ENCODE measurements at places on chromosomes 6 and 20.
A peak's percentile ranks its signal among the peaks of the same experiment; 100 is the strongest.

DNA sequence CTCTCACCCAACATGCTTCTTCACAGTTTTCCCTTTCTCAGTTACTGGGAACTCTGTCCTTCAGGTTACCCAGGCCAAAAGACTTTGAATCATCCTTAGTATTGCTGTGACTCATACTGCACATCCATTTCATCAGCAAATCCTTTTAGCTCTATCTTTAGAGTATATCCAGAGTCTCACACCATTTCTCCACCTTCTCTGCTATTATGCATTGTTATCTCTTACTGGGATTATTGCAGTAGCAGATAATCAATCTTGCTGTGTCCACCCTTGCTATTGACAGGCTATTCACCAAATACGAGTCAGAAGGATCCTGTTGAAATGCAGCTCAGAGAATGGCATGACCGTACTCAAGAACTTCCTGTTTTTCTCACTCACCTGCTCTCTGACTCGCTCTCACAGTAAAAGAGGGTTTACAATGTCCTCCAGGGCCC lies 57.3 kb downstream of the BCKDHB start:
- no peak for DNase-seq

DNA sequence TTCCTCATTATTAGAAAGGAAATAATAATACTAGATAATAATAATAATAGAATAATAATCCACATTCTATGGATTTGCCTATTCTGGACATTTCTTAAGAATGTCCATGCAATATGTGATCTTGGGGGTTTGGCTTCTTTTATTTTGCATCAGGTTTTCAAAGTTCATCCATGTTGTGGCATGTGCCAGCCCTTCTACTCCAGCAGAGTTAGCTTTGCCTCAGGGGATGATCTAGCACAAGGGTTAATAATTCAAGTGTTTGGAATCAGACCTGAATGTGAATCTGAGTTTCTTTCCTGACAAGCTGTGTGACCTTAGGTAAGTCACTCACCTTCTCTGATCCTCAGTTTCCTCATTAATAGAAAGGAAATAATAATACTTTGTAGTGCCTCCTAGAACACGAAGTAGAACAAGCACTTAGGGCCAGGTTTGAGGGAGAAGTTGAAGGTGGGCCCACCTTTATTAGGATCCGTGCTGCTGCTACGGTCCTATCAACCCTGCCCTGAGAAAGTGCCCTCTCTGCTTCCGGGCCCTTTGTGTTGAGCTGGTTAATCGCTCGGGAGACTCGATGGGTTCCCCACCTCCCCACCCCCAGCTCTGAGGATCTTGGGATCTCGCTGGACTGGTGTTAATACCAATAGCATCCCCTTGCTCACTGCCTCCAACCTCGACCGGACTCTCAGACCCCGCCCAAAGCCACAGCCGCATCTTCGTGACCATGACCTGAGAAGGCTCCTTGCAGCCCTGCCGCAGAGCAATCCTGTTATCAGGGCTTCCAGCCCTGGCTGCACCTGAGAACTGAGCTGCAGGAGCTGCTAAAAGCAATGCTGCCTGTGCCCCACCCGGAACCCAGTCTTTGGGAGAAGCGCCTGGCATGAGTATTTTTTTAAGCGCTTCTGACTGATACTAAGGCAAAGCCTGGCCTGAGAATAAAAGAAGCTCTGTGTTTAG lies 26.9 kb downstream of the RBM38 start:
- no peak for DNase-seq

GRCh38 chr6:118752803-118753202 lies 101.4 kb upstream of the CEP85L start:
- no peak for DNase-seq

- DNase-seq, result peak; percentile 60
Observed at GRCh38 chr20:35305682-35306556, 13.7 kb upstream of the FAM83C start.

- no peak for DNase-seq
Observed at GRCh38 chr6:108108374-108108773, 33.8 kb upstream of the OSTM1 start.

GRCh38 chr20:42968746-42969145 lies 221.0 kb downstream of the PTPRT start:
- DNase-seq, result no peak

- no peak for DNase-seq
Observed at GRCh38 chr6:131758920-131759319, 48.1 kb upstream of the CTAGE9 start.

- no peak for DNase-seq
Observed at GRCh38 chr6:158567152-158567551, 7.3 kb downstream of the TMEM181 start.

DNA sequence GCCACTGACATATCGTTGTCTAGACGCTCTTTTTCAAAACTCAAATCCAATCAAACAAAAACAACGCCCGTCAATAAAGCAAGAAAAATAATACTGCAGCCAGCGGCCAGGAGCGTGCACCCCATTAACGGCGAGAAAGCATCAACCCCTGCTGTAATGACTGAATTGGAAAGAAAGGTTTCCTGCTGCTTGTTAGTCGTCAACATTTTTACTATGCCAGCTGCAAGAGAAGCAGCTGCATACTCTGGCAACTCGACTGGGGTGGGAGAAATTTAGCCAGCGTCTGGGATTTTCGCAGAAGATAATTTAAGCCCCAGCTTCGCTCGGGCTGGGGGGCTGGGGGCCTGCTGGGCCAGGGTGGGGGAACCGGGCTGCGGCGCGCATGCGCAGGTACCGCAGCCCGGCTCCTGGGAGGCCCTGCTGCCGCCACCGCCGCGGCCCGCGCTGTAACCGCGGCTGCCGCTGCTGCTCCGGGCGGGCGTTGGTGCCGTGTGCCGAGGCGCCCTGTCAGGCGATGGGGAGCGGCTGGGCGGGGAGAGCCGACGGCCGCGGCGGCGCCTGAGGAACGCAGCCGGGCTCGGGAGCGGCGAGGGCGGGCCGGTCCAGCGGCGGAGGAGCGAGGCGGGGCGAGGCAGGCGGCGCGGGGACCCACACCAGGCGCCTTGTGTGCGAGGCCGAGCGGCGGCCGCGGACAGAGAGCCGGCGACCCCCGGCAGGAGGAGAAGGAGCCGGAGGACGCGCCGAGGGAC lies 732 bp upstream of the STXBP5 start:
- peak; percentile 69 for DNase-seq

GRCh38 chr20:17663040-17663399 lies 19.0 kb downstream of the RRBP1 start:
- no peak for DNase-seq

GRCh38 chr6:36682328-36683144 lies 4.0 kb downstream of the CDKN1A start:
- peak; percentile 57 for DNase-seq

GRCh38 chr6:154661768-154662167 lies 71.4 kb upstream of the SCAF8 start:
- DNase-seq, result no peak

Data from stimulated activated CD4-positive, alpha-beta T cell treated with anti-CD3 and anti-CD28 coated beads, Interleukin-4, amount 100 ng/mL, for 4 hours (primary cell).